ENCODE measurements at places on chromosomes 16 and 17. TPM values are rescaled to one million over a fixed set of nuclear protein-coding genes. Genes with fewer than 3 reads are reported as not detected.

NAT9 gene
- 43.7 TPM for total RNA-seq

SPATA20 gene
- total RNA-seq, result 70.0 TPM

USP32 gene
- 39.0 TPM for total RNA-seq

CHST4 gene
- total RNA-seq, result 586 TPM

CTRB1 gene
- 15.0 TPM for total RNA-seq

ENPP7 gene
- total RNA-seq, result 0.23 TPM

GCGR gene
- 0.20 TPM for total RNA-seq

MAPT gene
- total RNA-seq, result 11.0 TPM

TP53TG3D gene
- 0.63 TPM for total RNA-seq

CMTM2 gene
- total RNA-seq, result not detected

DNA sequence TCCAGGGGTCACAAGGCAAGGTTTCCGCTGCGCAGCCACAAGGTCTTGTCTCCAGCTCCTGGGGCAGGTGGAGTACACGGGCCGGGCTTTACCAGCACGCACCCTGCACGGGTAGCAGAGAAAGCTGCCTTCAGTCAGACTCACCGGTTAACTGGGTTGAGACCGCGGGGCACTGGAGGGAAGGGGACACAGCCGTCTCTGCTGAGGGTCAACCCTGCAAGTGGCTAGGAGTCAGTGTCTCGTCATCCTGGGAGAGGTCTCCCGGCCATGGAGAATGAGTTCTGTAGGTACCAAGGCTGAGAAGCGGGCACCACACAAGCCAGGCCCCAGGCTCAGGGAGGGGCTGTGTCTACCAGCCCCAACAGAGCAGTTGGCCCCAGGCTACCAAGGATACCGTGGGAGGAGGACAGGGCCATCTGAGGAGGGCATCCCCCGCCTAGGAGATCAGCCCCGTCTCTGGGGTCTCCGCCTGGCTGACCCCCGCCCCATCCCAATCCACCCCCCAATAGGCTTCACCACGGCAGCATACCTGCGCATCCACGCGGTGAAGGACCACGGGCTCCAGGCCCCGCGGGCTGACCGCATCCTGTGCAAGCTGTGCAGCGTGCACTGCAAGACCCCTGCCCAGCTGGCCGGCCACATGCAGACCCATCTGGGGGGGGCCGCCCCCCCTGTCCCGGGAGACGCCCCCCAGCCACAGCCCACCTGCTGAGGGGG lies 2.8 kb upstream of the PRRT2 start:
- no peak for DNase-seq

DNA sequence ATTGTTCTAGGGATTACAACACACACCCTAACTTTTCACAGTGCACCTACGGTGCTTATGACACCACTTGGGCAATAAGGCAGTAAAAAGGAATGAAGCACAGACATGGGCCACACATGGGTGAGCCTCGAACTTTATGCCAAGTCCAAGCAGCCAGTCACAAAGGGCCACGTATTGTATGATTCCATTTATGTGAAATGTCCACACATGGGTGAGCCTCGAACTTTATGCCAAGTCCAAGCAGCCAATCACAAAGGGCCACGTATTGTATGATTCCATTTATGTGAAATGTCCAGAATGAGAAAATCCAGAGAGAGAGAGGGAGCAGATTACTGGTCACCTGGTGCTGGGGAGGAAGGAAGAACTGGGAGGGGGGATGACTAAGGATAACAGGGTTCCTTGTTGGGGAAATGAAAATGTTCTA lies 22.2 kb downstream of the RMI2 start:
- DNase-seq, result no peak

GRCh38 chr16:82972331-82972919 lies 345.7 kb downstream of the CDH13 start:
- no peak for DNase-seq

DNA sequence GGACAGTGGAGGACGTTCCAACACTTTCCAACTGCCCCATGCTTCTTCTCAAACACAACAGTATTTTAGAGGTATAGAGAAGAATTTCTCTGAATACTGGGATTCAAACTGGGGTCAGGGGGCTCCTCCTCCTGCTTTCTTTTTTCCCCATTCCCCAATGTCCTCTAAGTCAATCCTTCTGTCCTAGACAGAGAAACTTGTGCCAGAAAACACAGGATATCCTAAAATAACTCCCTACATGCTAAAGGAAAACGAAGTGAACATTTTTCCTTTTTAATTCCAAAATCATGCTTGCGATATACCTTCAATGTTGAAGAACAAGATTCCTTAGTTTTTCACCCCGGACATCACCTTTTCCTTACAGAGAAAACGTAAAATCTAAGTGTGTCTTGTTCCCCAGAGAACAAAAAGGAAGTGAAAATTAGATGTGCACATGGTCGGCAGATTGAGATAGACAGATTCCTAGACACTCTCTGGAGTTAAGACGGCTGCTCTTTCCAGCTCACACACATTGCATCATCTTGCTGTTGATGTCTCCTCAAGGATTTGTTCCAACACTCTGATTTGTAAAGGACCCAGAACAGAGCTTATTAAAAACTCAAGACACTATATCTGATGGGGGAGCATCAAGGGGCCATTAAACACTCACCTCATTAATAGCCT lies 228.2 kb downstream of the GRIN2A start:
- DNase-seq, result no peak

DNA sequence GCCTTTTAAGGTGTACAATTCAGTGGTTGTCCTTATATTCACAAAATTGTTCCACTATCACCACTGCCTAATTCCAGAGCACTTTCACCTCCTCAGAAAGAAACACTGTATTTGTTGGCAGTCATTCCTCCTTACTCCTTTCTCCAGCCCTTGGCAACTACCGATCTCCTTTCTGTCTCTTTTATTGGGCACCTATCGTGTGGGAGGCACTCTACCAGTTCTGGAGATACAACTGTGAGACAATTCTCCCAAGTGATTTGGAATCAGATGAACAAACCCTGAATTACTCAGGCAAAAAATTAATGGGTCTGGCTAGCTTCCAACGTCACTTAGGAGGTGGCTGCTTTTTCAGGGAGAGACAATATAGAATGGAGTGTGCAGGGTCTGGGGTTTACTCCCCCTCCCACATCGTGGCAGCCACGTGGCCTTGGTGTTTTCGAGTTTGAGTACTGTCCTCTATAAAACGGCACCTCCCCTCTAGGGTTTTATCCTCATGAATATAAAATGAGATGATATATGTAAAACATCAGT lies 63.9 kb downstream of the SHISA9 start:
- DNase-seq, result no peak

DNA sequence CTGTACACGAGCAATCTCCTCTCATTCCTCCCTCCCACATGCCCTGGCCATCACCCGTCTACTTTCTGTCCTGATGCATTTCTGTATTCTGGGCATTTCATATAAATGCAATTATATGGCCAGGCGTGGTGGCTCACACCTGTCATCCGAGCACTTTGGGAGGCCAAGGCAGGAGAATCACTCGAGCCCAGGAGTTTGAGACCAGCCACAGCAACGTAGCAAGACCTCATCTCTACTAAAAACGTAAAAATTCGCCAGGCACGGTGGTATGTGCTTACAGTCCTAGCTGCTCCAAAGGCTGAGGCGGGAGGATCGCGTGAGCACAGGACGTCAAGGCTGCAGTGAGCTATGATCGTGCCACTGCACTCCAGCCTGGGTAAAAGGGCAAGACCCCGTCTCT lies 4.8 kb downstream of the MEAK7 start:
- DNase-seq, result no peak

DNA sequence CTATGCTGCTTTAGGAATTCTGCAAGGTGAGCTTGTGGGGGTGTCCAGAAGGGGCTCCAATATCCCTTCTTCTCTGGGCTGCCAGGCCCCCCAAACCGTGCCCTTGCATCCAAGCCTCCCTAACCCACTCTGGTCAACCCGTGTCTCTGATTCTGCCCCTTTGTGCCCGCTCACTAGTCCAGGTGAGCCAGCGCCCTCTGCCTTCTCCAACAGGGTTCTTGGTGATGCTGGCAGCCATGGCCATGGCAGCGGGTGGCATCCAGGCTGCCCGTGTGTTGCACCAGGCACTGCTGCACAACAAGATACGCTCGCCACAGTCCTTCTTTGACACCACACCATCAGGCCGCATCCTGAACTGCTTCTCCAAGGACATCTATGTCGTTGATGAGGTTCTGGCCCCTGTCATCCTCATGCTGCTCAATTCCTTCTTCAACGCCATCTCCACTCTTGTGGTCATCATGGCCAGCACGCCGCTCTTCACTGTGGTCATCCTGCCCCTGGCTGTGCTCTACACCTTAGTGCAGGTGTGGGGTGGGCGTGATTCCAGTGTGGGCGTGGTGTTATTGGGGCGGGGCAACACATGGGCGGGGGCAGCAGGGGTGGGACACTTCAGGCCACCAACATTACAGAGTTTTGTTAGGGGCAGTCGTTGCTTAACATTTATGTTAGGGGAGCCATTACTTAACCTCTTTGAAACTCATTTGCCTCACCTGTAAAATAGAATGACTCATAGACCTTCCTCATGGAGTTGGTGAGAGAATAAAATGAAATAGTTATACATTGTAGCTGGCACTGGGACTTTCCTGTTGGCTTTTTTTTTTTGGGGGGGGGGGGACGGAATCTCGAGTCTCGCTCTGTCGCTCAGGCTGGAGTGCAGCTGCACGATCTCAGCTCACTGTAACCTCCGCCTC lies 31.4 kb downstream of the ANKRD40 start:
- DNase-seq, result no peak

DNA sequence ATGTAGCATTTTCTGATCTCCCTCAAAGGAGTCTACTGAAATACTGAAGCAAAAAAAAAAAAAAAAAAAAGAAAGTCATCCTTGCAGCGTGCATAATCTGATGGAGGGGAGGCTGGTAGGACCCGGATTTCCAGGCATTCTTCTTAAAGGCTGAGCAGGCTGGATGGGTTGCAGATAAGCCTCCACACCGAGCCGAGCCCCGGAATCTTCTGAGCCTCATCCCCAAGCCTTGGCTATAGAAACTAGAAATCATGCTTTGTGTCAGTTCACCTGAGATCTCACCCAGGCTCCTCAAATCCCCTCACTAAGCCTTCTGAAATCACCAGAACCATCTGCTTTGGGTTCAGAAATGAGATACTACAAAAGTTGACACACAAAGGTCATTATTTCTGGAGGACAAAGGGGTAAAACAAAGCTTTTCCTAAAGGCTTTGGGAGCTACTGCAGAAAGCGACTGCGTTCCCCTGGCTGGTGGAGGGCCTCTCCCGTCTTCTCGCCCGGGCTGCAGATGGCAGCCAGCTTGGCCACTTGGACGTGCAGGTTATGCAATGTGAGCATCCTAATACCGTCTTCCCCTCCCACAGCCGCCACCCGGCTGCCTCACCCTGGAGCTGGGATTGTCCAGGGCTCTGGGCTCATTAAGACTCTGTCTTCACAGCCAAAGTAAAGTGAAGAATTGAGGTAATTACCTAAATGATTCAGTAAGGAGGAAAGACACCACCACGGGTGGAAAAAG lies 4.7 kb upstream of the CACNG4 start:
- DNase-seq, result no peak

DNA sequence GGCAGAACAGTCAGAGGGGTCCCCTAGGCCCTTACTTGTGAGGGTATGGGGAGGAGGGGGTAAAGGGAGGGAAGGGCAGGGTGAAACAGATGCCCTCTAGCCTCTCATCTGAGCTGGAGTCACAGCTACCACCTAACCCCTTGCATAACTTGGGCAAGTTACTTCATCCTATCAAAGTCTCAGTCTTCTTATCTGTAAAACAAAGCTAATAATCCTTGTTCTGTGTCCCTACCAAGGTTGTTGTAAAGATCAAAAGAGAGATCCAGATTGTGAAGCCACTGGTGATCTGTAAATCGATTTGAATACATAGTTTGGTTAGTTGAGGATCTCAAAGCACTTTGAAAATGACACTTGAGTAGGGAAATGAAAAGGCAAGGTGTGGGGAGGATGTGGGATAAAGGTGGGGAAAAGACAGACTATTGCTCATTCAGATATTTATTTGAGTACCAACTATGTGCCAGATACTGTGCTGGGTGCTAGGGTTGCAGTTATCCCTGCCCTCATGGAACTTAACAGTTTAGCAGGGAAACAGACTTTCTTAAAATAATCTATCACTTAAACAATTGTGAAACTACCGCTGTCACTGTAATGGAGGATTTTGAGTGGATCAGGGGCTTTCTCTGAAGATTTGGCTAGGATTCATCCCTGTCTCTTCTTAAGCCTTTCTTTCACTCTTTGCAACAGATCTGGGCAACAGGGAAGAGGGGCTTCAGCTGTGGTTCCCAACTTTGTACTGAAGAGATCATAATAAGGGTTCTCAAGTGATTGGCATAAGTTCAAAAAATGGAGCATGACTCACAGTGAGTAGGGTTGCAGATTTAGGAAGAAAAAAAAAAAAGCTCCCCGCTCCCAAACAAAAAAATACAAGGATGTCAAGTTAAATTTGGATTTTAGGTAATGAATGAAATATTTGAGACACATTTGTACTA lies 3.0 kb downstream of the HEATR9 start:
- DNase-seq, result no peak

- DNase-seq, result no peak
Observed at GRCh38 chr16:50901062-50901461, 159.2 kb downstream of the CYLD start.

GRCh38 chr17:62891659-62892058 lies 74.4 kb upstream of the TANC2 start:
- no peak for DNase-seq

GRCh38 chr16:30551781-30552180 lies 6.4 kb downstream of the ZNF764 start:
- no peak for DNase-seq

DNA sequence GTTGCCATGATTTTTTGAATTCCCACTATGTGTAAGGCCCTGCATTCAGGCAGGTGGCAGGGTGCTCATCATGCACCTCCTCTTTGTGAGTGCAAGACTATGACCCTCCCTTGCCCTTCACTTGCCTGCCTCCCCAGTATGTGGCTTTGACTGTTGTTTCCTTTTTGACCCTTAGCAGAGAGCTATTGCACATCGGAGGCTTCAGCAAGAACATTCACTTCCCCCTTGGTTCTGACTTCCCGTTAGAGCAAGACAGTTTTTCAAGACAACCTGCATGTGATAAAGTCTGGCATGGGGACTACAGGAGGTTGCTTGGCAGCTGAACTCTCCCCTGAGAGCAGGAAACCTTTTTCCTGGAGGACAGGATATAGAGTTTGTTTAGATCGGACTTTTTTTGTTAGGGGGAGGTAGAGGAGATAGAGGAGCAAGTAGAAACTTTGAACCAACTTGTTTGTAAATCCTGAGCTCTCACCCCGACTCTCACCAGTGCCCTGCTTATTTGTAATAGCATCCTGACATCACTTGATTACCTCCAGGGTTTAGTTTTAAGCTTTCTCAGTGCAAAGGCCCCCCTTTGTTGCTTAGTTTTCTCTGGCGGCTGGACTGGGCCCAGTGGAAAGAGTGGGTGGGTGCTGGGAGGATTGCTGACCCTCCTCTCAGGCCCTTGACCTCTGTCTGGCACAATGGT lies 34.3 kb downstream of the LIMD2 start:
- no peak for DNase-seq

- no peak for DNase-seq
Observed at GRCh38 chr17:67035131-67036083, 8.9 kb upstream of the CACNG1 start.

All from mucosa of gallbladder (tissue), 1 donor.